ENCODE measurements at places on chromosomes 7 and 10.

DNA sequence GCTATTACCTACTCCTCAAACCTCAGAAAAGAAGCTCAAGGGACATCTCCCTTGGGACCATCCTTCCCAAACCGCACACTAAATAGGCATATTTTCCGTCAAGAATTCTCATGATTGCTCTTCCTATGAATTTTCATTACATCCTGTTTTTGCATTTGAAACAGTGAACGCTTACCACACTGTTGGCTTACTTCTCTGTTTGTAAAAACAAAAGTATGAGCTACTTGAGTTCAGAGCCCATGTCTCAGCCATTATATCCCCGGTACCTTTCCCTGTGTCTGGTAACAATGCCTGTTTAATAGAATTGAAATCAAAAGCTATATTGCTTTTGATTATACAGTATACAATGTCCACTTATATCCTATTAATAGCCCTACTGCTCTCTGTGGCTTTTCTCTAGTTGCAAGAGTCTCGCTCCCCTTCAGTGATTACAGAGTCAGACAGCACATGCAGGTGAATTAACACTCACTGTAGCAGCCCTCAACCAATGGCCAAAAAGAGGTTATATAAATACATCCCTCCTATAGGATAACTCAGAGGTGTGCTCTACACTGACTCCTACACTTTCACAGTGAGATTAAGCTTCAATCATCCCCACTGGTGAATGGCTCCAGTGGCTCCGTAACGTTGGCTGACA, 264.4 kb downstream of the SORCS1 start:
- DNase-seq, result no peak

DNA sequence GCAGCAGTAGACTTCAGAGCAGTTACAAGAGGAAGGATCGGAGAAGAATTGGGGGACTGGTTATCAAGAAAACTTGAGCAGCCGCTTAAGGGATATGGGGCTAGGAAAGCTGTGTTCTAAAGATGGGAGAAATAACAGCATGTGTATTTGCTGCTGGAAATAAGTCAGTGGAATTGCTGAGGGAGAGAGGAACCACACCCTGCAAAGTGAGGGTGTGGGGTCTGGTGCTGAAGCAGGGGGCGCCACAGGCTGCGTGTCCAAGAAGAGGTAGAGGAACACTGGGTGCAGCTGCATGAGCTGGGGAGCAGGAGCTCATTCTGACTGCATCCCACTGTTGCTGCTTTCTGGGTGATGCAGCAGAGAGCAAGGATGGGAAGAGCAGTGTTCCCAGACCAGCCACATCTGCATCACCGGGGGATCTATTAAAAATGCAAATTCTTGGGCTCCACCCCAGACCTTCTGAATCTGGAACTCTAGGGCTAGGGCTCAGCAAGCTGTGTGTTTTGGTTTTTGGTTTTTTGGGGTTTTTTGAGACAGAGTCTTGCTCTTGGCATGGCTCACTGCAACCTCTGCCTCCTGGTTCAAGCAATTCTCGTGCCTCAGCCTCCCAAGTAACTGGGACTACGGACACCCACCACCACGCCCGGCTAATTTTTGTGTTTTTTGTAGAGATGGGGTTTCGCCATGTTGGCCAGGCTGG, 97.1 kb upstream of the DNAJB6 start:
- no peak for DNase-seq

DNA sequence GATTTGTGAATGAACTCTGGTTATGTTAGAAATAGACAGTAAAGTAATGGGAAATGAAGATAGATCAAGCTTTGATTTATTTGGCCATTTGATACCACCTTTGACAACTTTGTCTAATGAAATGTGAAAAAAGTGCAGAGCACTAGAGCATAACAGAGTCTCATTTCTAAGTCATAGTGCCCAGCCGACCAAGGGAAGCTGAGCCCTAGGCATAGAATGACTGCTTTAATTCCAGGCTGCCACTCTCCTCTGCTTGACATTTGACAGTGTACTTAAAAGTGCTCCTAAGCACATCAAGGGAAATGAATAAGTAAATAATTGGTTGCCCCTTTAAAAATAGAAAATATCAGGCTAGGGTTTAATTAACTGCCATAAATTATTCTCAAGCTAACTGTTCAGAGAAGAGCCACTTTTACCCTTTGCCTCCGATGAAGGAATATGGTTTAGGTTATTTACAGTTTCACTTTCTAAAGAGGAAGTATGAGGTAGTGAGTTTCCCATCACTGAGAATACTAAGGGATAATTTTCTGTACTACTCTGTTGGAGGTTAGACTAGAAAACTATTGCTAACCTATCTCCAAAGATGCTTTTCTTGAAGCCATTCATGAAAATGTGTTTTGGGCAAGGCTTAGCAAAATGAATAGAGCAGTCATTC, 591.6 kb downstream of the REEP3 start:
- DNase-seq, result no peak

GRCh38 chr7:101832685-101833375, 15.4 kb downstream of the CUX1 start:
- no peak for DNase-seq

DNA sequence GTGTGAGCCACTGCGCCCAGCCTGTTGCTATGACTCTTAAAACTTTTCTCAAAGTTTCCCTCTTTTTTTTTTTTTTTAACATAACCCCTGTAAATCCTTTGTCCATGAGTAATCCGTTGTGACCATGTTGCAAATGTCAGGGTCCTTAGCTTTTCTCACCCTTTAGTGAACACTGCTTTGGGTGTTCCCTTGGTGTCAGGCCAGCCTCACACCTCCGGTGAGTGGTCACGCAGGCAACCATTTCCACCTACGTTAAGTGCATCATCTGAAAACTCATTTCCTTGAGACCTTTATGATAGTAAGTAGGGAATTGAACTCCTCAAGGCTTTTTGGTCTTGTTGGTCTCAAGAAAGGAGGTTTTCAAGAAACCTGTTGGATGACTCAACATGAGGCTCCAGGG, 41.3 kb upstream of the OPN4 start:
- no peak for DNase-seq

DNA sequence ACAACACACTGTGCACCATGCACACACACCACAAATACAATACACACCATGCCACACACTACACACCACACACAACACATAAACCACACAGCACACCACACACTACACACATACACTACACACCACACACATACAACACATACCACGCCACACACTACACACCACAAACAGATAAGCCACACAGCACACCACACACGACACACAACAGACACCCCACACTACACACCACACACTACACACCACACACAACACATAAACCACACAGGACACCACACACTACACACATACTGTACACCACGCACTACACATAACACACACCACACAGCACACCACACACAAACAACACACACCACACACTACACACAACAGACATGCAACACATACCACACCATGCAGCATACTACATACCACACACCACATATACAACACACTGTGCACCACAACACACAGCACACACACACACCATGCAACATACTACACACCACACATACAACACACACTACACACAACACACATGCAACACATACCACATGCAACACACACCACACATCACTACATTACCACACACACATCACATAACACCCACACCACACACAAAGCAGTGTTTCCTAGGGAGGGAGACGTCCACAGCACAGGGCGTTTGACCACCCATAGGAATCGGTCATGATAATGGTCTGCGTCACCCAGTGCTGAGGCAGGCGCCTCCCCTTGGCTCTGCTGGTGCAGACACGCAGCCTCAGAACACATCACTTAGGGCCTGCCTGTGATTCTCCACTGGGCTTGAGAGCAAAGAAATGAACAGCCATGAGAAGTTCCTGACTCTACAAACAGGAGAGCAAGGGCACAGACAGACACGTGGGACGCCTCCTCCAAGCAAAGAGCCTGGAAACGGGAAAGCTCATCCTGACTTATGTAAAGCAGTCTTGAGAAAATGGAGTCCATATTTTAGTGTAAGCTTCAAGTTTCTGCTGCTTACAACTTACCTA, 458.3 kb downstream of the PTPRN2 start:
- no peak for DNase-seq

GRCh38 chr7:26487780-26488515, 196.3 kb downstream of the SNX10 start:
- no peak for DNase-seq

DNA sequence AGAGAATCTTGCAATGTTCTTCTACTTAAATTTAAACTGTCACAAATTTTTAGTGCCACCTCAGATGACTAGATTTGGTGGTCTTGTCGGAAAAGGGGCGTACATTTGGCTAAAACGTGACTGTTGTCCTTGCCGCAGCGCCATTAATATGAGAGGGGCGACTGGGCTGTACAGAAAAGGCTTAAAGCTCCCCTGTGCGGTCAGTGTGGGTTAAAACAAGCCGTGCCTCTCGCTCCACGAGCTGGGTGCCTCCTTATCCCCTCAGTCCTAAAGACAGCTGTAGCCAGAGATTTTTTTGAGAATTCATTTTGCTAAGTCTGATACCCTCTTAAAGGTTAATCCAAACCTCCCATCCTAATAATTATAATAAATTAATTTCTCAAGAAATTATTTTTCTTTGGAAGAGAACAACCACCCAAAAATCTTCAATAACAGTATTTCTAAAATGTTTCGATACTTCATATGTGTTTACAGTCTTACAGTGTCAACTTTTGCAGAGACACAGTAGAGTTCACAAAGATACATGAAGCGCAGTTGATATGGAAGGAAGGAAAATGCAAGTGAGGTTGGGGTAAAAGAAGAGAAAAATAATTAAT, 68.6 kb downstream of the C7orf25 start:
- peak; percentile 38 for DNase-seq

GRCh38 chr7:65444899-65445823, 71.5 kb downstream of the ZNF92 start:
- DNase-seq, result no peak

DNA sequence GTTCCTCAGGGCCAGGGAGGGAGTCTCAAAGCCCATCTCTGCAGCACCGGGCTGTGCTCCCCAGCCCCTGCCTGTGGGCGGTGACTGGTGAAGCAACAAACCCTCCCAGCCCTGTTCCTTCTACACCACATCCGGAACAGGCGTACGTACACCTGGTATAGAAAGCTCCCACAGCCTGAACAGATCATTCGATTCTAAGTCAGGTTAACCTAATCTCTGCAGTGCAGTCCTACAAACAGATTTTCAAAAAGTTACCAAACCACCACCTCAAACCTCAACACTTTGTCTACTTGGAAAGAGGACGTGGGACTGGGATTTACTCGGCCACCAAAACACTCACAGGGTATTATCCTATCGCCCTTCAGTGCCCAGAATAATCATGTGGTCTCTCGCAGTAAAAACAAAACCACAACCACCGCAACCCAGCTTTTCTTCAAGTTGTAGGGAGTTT, 238.4 kb downstream of the DIP2C start:
- no peak for DNase-seq

- no peak for DNase-seq
Measured at GRCh38 chr10:52895059-52895458, 122.5 kb upstream of the MBL2 start.

DNA sequence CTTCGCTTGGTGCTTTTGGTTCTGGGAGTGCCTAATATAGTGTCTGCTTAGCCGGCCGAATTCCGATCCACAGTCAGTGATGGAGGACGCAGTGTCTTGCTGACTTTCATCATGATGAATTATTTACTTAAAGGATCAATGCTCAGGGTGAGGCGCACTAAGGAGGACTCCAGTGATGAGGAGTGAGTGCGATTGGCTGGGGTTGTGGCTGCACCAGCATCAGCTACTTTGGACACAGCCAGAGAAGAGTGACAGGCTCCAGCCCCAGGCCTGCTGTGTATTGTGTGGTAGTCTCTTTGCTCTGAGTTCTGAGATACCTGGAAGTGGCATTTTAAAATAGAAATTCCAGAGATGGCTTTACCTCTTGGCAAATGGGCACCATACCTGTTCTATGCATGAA, 73.3 kb upstream of the ANLN start:
- no peak for DNase-seq

- no peak for DNase-seq
Measured at GRCh38 chr10:116324227-116324950, at the start of gene CCDC172. Gene CCDC172, plus strand, starts transcription at chr10:116324448. Its CDS starts 564 bp downstream, at chr10:116325012.

DNA sequence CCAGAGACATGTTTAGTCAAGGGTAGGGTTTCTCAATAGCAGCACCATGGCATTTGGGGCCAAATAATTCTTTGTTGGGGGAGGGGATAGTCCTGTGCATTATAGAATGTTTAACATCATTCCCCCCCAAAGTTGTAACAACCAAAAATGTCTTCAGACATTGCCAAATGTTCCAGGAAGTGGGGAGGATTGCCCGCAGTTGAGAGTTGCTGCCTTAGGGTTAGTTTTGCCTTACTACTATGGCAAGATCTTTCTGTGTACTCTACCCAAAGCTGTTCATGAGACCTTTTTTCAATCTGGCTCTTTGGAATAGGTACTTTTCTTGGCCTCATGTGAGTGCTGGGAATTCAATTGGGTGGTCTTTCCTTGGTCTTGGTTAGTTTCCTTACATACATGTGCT, 34.1 kb downstream of the SAMD8 start:
- DNase-seq, result no peak

DNA sequence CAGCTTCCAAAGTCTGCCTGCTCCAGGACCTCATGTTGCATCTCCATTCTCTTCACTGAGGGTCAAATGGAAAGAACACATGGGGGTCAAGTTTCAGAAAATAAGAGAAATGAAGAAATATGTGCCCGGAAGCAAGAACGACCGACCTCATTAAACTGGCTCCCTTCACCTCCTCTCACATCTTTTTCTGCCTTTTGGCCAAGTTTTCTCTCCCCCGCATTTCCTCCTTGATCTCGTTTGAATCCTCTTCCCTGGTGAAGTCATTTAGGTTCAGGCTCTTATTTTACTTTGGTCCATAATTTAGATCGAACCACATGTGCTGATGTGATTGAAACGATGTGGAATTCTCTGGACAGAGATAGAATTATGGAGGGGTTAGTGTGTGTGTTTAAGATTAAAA, 44.2 kb downstream of the EGFR start:
- no peak for DNase-seq
